ENCODE measurements at places on chromosomes 7 and 10.

DNA sequence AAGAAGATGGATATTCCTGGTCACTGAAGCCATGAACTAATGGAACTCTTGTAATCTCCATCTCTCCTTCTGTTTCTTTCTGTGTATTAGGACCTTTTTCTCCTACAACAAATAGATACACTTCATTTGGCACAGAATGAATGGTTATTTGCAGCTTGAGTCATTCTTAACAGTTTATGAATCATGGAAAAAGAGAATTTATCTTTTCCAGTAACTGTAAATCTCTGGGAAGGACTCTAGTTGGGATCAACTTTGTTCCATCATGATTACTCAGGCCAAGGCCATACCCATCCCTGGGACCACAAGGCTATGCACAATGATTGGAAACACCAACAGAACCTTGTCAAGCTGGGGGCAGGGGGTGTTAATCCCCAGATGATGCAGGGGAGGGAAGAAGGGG is 36.1 kb upstream of the MDFIC start:
- DNase-seq = no peak

DNA sequence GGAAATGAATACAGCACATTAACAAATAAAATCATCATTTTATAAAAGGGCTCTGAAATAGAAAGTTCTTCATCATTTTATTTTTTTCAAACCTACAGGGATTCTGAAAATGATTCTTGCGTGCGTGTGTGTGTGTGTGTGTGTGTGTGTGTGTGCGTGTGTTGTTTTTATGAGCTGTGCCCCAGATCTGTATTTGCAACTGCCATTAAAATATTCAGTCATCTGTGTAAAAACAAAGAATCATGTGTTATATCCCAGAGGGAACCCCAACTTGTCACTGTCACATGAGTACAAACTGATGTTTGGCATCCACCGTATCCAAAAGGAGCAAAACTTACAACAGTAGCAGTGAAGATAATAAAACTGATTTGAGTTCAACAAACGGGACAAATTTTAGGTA is 635.4 kb upstream of the PFKP start:
- no peak for DNase-seq

- no peak for DNase-seq
Measured at GRCh38 chr10:96133135-96133534, 3.0 kb downstream of the ZNF518A start.

- DNase-seq = no peak
Measured at GRCh38 chr10:76881477-76882220, 756.0 kb downstream of the KCNMA1 start.

GRCh38 chr10:84825330-84825729 is 496.9 kb downstream of the CCSER2 start:
- no peak for DNase-seq

DNA sequence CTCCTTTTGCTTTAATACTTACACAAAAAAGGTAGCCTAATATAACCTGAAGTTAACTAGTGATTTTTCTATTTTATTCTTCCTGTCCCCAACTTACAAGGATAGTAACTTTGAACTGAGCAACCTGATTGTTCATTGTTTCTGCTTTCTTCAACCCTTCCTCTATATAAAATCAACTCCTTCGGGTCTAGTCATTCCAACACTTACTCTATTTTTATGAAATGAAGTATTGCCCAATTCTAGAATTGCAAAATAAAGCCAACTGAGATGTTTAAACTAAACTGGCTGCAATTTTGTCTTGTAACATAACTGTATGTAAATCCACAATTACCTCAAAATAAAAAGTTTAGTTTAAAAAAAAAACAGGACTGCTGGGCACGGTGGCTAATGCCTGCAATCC is 20.3 kb upstream of the DNA2 start:
- no peak for DNase-seq

- peak; percentile 27 for DNase-seq
Measured at GRCh38 chr7:155009570-155010157, 6.7 kb upstream of the PAXIP1 start.

- no peak for DNase-seq
Measured at GRCh38 chr7:88888684-88889083, 93.1 kb upstream of the TEX47 start.

DNA sequence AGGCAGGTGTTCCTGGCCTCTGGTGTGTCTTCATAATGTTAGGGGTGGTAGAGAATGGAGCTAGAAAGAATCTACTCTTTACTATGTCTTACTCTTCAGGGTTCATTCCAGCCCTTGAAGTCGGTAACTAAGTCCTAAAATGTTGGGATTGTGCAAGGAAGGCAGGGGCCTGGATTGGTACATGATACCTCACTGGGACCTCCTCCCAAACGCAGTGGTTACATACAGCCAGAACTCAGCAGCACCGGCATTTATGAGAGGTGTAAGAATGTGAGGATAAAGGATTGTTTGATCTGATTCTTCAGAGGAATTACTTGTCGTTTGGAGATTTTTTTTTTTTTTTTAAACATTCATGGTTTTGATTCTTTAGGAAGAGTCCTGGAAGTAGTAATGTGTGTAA is 6.9 kb downstream of the COMTD1 start:
- no peak for DNase-seq

GRCh38 chr7:35685781-35686180 is 9.2 kb downstream of the HERPUD2 start:
- no peak for DNase-seq

DNA sequence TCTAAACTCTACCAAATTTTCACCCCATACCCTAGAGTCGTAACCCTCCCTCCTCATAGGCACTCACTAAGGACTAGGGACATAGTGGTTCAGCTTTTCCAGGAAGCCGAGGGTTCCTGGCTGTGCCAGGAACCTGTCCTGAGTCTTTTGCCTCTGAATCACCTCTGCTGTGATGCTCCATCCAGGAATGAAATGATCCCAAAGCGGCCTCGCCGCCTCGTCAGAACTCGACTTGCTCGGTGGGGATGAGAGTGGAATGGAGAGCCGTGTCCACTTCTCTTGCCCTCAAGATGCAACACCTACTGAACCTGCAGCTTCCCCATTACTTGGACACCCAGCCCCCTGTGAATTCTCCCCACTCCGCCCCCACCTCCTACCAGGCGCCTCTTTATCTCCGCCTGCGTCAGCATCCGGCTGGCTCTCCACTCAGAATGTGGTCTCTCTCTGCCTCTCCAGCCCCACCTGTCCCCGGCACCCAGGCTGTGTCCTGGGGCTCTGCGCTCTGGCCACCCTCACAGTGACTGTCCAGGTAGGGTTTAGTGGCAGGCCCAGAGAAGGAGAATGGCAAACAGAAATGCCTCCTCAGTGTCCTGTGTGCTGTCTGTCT is 366.1 kb upstream of the ZNF32 start:
- DNase-seq = no peak

GRCh38 chr7:79332091-79332490 is 121.4 kb downstream of the MAGI2 start:
- no peak for DNase-seq

DNA sequence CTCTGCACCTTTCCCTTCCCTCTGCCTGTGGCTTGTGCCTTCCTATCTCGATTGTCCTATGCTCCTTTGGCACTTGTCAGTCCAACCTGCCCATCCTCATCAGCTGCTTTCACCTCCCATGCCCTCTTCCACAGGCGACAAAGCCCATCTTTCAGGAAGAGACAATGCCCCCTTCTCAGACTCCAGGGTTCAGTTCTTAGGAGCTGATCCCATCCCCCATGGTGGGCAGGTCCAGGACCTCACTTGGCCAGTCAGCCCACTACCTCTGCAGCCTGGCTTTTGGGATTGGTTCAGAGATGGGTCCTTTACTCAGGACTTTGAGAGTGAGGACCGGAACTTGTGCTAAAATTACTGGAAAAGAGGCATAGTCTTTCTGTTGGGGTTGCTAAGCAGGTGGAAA is 74.0 kb upstream of the NANOS1 start:
- DNase-seq = no peak

- DNase-seq = peak; percentile 35
Measured at GRCh38 chr10:29254123-29255046, 34.5 kb upstream of the LYZL1 start.

DNA sequence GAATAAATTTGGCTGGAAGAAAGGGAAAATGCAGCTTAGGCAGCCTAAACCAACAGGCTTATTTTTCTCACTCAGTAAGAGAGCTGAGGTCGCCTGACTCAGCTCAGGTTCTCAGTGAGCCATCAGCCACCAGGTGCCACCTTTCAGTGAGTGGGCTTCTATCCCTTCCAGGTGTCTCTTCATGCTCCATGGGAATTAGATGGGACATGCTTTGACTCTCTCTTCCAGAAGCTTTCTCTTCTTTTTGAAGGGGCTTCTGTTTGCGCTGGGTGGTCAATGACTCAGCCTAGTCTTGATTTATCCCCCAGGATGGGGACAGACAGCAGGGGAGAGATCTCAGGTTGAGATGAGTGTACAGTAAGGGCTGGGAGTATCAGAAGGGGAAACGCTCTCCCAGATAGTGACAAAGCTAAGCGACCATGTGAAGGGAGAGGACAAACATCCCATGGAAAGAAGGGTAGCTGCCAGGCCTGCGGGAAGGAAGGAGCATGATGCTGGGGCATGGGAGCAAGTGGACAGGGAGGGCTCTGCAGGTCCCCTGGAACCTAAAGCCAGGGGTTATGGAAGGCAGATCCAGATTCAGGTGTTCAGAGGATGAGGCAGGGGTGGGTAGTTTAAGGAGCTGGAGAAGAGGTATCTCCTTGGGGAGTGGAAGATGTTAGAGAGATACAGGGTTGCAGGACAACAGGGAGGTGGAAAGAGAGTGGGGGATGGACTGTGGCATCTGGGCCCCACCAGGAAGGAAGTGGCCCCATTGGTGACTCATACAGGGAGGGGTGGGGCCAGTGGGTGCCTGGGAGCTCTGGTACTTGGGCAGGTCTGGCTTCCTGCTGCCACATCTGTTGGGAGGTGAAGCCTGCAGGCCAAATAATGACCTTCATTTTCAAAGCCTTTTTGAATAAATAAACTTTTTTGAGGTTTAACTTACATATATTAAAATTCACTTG is 32.5 kb downstream of the OGDH start:
- peak; percentile 75 for DNase-seq

DNA sequence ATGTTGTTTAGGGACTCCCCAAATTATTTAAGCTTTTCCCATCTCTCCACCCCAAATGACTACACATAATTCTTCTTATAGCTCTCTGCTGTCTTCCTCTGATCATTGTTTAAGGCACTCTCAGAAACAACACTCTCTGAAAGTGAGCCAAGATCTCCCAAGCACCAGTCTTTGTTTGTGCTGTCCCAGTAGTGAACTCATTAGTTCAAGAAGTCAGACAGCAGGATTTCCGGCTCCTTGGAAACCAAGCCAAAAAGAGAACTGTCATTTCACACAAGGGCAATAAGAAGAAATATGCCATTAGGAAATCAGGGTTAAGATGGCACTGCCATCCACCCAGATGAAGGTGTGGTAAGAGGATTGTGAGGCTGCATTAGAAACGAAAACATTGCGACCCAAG is 83.1 kb downstream of the FZD1 start:
- no peak for DNase-seq

- DNase-seq = no peak
Measured at GRCh38 chr7:135330088-135330487, 96.5 kb downstream of the STRA8 start.

DNA sequence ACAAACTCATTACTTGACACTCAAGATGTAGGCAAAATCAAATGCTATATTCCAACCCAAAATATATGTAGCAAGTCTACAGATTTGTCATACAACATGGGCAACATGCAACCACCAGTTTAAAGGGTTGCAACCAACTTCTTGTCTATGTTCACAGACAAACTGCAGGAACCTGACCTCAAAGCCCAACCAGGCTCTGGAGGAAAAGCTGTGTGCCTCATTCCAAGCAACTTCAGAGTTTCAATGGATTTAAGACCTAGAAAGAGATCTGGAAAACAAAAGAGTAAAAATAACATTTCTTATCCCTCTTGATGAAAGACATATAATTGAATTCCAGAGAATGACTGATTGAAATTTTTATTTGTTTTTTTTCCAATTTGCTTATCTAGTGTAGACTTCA is 300.5 kb upstream of the ETV1 start:
- no peak for DNase-seq

GRCh38 chr10:8400151-8400550 is 345.7 kb downstream of the GATA3 start:
- DNase-seq = no peak

- no peak for DNase-seq
Measured at GRCh38 chr10:9137368-9137767, 1082.9 kb downstream of the GATA3 start.

- no peak for DNase-seq
Measured at GRCh38 chr7:13093160-13093559, 405.7 kb downstream of the ARL4A start.

- no peak for DNase-seq
Measured at GRCh38 chr10:122461729-122462532, 578 bp downstream of the HTRA1 start.

DNA sequence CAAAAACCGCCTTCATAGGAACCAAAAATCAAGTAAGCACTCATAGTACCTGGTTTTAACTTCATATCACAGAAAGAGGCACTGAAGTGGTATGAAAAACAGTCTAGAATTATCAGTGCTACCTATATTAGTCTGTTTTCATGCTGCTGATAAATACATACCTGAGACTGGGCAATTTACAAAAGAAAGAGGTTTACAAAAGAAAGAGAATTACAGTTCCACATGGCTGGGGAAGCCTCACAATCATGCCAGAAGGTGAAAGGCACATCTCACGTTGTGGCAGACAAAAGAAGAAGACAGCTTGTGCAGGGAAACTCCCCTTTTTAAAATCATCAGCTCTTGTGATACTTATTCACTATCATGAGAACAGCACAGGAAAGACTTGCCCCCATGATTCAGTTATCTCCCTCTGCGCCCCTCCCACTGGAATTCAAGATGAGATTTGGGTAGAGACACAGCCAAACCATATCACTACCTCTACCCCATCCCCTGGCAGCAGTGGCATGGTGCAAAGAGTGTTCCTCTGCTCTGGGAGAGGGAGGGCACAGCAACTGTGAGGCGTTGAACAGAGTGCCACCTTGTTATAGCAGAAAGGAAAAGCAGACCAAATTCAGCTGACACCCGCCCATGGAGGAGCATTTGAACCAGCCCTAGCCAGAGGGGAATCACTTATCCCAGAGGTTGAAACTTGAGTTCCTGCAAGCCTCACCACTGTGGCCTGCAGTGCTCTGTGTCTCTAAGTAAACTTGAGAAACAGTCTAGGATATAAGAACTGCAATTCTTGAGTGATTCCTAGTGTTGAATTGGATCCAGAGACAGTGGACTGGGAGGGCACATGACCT is 61.9 kb upstream of the PTPRZ1 start:
- no peak for DNase-seq

DNA sequence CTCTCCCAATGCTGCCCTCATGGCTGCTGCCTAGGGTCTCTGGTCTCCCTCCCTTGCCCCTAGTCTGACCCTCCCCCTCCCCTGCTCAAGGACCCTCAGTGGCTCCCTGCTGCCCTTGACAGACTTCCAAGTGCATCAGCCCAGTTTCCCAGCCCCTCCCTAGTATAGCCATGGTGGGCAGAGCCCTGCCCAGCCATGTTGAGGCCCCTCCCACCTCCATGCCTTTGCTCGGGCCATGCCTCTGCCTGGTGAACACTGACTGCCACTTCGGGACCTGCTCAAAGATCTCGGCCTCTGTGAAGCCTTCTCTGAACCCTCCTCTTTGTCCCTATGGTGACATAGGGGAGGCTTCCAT is 73.2 kb downstream of the MYL10 start:
- DNase-seq = peak; percentile 1

GRCh38 chr10:48555310-48556042 is 49.4 kb downstream of the ARHGAP22 start:
- DNase-seq = no peak
